ENCODE measurements at places on chromosomes 12 and 14.

GRCh38 chr14:69631509-69631908 is 20.1 kb downstream of the SUSD6 start:
- DNase-seq: no peak

GRCh38 chr14:81414123-81414522 is 14.0 kb upstream of the STON2 start:
- DNase-seq: no peak

GRCh38 chr12:26425587-26426260 is 230.4 kb downstream of the SSPN start:
- no peak for DNase-seq

DNA sequence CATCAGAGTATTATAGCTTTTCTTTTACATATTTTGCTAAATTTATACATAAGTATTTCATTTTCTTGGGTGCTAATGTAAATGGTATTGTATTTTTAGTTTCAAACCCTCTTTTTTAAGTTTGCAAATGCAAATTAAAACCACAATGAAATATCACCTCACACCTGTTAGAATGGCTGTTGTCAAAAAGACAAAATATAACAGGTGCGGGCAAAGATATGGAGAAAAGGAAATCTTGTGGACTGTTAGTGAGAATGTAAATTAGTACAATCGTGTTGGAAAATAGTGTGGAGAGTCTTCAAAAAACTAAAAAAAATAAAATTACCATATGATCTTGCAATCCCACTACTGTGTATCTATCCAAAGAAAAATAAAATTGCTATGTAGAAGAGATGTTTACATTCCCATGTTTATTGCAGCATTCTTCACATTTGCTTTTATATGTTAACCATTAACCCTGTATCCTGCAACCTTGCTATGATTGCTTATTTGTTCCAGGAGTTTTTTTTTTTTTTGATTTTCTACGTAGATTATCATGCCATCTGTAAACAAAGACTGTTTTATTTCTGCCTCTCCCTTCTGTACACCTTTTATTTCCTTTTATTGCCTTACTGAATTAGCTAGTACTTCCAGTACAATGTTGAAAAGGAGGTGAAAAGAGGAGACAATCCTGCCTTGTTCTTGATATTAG is 405.4 kb upstream of the MIS18BP1 start:
- no peak for DNase-seq

GRCh38 chr12:130357729-130358330 is 20.1 kb downstream of the PIWIL1 start:
- no peak for DNase-seq

DNA sequence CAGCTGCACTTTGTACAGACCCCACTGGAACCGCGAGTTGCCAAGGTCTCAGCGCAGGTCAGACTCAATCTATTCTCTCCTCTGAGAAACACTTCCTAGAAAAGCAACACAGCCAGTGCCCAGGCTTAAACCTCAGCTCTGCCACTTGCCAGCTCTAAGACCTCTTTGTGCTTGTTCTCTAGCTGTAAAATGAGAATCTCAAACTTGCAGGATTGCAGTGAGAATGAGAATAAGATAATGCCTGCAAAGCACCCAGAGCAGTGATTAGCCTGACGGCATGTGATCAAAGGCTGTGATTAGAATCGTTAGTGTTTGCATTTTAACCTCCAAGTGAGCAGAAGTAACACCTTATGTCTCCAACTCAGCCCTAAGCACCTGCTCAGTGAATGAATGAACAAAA is 21.3 kb downstream of the ANO2 start:
- DNase-seq: no peak
